ENCODE measurements at places on chromosomes 3 and 15.

DNA sequence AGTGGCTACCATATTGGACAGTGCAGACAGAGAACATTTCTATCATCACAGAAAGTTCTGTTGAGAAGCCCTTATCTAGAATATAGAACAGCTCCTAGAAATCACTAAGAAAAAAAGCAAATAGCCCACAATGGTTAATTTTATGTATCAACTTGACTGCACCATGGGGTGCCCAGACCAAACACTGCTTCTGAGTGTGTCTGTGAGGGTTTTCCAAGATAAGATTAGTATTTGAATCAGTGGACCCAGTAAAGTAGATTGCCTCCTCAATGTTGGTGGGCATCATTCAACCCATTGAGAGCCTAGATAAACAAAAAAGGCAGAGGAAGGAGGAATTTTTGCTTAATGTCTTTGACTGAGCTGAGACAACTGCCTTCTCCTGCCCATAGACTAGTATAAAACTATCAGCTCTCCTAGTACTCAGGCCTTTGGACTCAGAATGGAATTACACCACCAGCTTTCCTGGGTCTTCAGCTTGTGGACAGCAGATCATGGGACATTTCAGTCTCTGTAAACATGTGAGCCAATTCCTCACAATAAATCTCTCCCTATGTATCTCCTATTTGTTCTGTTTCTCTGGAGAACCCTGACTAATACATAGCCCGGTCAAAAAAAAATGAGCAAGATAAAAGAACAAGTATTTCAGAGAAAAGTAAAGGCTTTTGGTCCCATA lies 55.9 kb upstream of the OXTR start:
- DNase-seq = no peak

GRCh38 chr3:49017971-49018706 lies at the start of gene DALRD3:
Gene DALRD3, minus strand, starts transcription at chr3:49018580. Its CDS starts 16 bp downstream, at chr3:49018564.
- DNase-seq = peak; percentile 69

GRCh38 chr15:92503889-92504288 lies 110.2 kb downstream of the ST8SIA2 start:
- DNase-seq = no peak

DNA sequence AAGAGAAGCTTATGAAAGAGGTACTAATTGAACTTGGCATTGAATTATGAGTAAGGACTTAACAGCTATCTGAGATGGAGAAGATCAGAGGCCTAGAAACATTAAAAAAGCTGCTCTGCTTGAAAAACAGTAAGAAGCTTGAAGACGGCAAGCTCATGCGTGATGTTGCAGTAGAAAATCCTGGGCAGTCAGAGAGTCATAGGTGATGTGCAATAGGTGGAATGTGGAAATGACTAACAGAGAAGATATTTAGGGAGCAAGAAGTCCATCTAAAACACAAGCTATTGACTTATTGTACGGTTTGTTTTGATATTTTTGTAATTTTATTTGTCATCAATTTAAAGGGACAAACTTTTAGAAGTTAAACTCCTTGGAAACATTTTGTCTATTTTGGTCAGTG lies 1101.4 kb downstream of the ROBO2 start:
- no peak for DNase-seq

DNA sequence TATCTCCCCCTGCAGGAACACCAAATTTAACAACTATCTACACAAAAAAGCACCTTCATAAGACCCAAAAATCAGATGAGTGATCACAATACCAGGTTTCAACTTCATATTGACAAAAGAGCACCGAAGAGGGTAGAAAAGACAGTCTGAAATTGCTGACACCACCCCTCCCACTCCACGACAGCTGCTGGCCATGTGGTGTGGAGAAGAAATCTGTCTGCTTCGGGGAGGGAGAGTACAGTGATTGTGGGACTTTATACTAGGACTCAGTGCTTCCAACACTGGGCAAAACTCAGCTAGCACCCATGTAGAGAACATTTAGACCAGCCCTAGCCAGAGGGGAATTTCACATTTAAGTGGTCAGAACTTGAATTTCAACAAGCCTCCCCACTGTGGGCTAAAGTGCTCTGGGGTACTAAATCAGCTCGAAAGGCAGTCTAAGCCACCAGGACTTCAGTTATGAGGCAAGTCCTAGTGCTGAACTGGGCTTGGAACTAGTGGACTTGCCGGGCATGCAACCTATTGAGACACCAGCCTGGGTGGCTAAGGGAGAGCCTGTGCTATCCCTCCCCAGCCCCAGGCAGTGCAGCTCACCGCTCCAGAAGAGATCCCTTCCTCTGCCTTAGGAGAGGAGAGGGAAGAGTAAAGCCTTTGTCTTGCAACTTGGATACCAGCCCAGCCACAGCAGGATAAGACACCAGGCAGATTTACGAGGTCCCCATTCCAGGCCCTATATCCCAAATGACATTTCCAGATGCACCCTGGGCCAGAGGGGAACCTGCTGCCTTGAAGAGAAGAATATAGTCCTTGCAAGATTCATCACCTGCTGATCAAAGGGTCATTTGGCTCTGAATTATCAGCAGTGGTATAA lies 44.6 kb upstream of the POU1F1 start:
- no peak for DNase-seq

GRCh38 chr15:76861815-76862397 lies 43.2 kb downstream of the SCAPER start:
- DNase-seq = no peak

- DNase-seq = no peak
Measured at GRCh38 chr15:85910834-85911233, 116.1 kb upstream of the KLHL25 start.

- DNase-seq = no peak
Measured at GRCh38 chr15:73996267-73996666, 1.8 kb downstream of the PML start.

- DNase-seq = no peak
Measured at GRCh38 chr3:150083655-150084042, 113.0 kb upstream of the PFN2 start.

DNA sequence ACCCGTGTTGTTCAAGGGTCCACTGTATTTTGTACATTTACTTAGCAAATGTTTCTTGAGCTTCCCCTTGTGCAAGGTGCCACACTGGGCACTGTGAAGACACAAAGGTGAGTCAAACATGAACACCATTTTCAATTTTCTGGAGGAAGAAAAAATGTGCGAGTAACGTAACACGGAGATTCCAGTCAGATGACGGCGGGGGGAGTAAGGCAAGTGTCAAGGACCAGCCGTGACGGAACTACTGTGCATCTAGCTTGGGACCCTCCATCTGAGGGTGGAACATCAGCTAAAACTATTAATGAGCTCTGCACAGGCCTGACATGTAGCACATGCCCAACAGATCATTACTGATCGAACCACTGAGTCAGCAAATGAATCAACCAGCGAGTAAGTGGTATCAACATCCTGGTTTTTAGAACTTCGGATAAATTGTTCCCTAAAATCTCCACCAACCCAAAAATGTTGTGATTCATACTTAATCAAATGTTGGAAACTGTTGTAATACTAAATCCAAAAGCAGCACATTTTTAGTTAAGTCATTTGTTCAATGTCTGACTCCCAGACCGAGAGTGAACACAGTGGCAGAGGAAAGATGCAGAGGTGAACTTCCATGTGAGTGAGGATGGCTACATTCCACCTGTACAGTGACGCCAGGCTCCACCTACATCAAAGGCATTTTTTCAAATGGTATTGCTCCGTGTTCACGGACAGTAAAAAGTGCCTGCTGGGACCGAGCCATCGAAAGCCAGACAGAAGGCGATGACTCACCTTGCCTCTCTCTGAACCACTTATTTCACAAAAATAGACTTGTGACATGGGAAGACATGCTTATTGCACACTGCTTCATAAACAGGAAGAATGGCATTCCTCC lies 172.2 kb downstream of the ATP10A start:
- no peak for DNase-seq

- no peak for DNase-seq
Measured at GRCh38 chr15:62306851-62307504, 141.9 kb upstream of the C2CD4B start.

DNA sequence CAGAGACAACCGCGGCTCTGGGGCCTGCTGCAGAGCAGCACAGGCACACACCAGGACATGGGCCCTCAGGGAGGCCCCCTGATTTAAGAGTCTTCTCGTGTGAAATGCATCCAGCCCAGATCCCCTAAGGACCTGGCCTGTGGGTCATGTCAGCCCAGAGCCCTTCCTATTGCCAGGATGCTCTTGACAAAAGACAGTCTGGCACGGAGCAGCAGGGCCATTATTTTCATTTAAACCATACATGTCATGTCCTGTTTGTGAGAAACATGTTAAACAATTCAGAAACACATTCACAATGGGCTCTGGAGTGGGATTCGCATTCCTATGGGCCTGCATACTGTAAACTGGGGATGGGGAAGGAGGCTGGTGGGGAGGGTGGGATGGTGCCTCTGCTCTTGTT lies 367.4 kb upstream of the WNT5A start:
- DNase-seq = no peak

DNA sequence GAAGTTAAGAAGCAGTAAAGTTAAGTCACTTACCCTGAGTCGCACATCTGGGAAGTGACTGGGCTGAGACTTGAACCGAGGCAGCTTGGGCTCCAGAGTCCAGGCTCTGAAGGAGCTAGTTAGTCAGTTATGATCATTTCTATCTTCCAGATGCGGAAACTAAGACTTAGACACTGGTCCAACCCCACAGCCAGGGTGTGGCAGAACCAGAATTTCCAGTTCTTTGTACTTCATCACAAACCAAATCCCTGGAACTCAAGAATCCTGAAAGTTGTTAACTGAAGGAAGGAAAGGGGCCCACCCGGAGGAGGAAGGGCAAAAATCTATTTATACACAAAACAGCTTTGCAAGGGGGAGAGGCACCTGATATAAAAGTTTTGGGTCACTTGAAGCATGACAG lies 389.9 kb downstream of the SHQ1 start:
- no peak for DNase-seq

DNA sequence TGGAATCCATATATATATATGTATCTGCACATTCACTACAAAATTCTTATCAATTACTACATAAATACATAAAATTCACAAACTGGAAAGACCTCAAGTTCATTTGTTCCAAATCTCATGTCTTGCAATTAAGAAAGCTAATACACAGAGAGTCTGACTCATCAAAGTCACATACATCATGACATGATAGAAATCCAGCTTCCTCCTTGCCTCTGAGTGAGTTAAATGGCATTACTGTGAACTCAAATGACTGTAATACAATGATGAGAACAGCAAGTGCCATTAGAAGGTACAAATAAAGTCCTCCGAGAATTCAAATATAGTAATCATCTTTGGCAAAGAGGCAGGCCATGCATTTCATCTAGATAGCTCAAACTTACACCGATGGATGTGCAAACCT lies 55.1 kb upstream of the AGTR1 start:
- no peak for DNase-seq

- no peak for DNase-seq
Measured at GRCh38 chr15:41566121-41566885, 7.3 kb downstream of the TYRO3 start.

- DNase-seq = no peak
Measured at GRCh38 chr3:64369390-64369789, 144.1 kb upstream of the PRICKLE2 start.

DNA sequence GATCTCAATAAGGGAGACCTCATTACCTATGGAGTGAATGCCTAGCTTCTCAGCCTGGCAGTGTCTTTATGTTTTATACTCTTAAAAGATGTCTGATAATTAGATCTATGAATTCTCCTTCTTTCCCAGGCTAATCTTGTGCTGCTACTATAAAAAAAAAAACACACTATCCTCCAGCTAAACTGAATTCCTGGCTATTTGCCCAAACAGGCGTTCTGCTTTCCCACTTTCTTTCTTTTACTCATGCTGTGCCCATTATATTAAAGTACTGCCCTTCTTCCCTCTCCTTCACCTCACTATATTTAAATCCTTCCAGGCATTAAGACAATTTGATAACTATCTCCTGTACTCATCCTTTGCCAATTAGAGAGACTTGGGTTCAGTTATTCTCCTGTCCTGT lies 1134.9 kb downstream of the ROBO2 start:
- no peak for DNase-seq

GRCh38 chr15:98422130-98422478 lies 226.2 kb upstream of the IGF1R start:
- DNase-seq = no peak

DNA sequence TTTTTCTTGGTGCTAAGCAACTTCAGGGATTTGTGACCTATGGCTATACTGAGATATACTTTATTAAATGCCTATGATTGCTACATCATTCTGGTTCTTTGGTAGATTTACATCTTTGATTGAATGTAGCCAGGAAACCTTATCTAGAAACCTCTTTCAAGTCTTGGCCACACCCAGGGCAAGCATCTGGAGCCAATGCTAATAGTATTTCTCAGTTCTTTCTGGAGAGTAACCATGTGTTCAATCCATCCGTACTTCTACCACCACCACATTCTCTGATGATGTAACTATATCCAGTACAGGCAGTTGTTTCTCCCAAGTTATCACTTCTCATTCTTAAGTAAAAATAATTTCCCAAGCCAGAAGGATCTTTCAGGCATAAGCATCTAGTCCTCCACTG lies 69.0 kb downstream of the NME9 start:
- DNase-seq = no peak

DNA sequence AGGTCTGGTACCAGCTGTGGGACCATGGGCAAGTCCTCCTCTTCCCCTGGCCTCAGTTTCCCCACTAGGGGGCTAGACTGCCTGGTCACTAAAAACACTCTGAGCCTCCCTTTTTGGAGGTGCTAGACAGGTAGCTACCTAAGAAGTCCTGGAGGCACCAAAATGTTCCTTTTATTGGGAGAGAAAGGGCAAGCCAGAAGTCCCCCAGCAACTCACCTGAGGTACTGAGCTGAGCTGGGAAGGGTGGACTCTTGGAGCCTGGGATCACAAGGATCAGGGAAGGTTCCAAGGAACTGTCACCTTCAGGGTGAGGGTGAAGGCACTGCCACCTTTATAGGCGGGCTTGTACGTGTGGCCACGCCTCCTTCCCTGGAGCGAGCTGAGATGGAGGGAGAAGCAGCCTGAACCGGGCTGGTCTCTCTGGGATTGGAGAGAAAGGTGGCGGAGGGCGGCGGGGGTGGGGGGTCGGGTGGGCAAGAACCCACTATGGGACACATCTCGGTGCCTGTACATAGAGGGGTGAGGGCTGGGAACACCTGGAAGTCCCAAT lies at the start of gene CYP1A1:
CYP1A1 (minus strand) TSS at position 304 of the 550 bp plus-strand sequence. CDS start 2,431 bp downstream, outside the sequence.
- DNase-seq = peak; percentile 23

- DNase-seq = no peak
Measured at GRCh38 chr15:66126031-66126441, 127.5 kb downstream of the MEGF11 start.

DNA sequence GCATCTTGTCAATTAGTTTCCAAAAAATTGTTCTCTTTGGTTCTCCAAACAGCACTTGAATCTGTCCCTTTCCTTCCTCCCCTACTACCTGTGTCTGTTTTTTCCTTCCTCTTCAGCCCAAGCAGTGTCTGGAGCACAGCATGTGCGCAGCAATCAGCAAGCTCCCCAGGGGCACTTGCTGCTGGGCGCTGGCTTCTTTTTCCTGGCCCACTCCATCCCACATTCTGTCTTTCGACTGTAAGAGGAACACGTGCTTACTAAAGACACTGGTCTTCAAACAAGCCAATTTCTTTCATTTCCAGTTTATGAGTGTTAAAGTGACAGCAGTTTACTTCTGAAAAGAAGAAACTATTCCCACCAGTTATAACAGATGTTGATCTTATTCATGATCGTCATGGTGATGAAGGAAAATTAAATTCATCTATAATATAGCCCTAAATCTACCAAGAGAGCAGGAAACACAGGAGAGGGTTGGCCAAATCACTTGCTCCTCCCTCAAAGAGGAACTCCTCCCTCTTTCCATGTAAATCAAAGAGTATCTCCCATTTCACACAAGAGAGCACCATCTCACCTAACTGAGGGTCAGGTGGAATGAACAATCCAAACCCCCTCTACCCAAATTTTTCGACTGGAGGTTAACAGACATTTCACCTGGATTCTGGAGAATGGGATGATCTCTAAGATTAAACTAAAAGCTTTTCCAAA lies 115.4 kb downstream of the IGF2BP2 start:
- no peak for DNase-seq

- DNase-seq = no peak
Measured at GRCh38 chr3:131388490-131388799, 6.9 kb downstream of the NUDT16 start.

All from activated naive CD8-positive, alpha-beta T cell treated with anti-CD3 and anti-CD28 coated beads, Interleukin-2, amount 50 U/mL, for 24 hours (primary cell).